ENCODE measurements at places on chromosomes 12 and 14.

DNA sequence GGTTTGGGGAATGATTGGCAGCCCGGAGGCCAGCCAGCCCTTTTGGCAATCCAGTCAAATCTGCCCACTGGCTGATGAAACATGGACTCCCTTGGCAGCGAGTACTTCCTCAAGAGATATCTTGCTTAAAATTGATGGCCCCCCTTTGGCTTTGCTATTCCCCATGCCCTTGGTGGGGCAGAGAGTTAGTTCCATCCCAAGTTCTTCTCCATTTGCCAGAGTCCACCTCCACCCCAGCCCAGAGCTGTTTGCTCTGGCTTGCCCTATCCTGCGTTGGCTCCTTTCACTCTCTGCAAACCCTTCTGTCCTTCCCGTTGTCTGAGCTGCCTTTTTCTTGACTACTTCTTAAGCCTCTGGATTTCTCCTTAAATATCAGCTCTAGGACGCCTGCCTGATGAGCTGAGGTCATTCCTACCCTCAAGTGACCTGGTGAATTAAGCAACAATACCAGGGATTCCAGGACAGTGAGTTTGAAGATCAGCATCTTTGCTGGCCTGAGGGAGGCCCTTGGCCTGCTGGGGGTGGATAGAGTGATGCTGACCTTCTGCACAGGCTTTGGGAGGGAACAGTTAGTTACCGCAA, 212.0 kb downstream of the CACNA1C start:
- no peak for DNase-seq

GRCh38 chr14:71675900-71676287, 256.3 kb upstream of the RGS6 start:
- DNase-seq = no peak

- DNase-seq = no peak
Observed at GRCh38 chr14:22502007-22502406, 87.0 kb downstream of the DAD1 start.

GRCh38 chr12:131547555-131547954, 163.3 kb upstream of the SFSWAP start:
- no peak for DNase-seq

GRCh38 chr12:49068879-49069506, 786 bp downstream of the RHEBL1 start:
- no peak for DNase-seq

- DNase-seq = no peak
Observed at GRCh38 chr14:97021571-97022168, 224.5 kb downstream of the VRK1 start.

DNA sequence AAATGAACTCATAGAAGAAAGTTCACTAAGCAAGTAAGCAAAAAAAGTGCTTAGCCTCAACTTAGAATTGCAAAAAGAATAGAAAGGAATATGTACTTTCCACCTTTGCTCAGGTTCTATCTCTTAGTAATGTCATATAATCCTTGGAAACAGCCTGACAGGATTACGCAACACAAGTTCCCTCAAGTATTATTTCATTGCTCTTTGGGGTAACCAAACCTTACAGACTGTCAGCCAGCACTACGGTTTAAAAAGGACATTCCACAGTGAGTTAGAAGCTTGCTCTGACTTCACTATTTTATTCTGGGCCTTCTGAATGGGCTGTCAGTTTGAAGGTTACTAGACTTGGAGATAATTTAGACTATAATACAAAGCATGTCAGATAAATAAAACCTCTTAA, 264.0 kb downstream of the ATXN7L3B start:
- DNase-seq = no peak

GRCh38 chr14:94345344-94346064, 22.4 kb upstream of the SERPINA6 start:
- DNase-seq = no peak

- DNase-seq = no peak
Observed at GRCh38 chr14:105629886-105630215, 103.5 kb downstream of the TMEM121 start.

DNA sequence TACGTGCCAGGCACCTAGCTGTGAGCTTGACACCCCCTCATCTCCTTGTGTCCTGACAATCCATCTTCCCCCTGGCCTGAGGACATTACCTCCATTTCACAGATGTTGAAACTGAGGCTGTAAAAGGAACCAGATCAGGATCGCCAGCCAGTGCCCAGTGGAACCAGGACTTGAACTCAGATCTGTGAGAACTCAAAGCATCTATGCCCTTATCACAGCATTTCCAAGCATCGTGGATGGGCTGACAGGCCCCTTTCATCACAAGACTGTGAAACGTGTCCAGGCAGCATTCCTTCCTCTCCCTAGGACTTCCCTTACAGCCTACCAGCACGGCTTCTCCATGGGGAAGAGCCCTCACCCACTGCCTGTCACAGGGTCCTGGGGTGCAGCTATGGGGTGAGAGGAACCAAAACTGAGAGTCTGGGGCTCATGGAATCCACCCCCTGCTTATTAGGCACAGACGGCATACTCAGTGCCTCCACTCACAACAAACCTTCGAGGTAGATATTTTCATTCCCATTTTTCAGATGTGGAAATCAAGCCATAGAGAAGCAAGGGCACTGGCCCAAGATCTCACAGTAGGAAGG, 26.9 kb downstream of the CMKLR1 start:
- DNase-seq = no peak

DNA sequence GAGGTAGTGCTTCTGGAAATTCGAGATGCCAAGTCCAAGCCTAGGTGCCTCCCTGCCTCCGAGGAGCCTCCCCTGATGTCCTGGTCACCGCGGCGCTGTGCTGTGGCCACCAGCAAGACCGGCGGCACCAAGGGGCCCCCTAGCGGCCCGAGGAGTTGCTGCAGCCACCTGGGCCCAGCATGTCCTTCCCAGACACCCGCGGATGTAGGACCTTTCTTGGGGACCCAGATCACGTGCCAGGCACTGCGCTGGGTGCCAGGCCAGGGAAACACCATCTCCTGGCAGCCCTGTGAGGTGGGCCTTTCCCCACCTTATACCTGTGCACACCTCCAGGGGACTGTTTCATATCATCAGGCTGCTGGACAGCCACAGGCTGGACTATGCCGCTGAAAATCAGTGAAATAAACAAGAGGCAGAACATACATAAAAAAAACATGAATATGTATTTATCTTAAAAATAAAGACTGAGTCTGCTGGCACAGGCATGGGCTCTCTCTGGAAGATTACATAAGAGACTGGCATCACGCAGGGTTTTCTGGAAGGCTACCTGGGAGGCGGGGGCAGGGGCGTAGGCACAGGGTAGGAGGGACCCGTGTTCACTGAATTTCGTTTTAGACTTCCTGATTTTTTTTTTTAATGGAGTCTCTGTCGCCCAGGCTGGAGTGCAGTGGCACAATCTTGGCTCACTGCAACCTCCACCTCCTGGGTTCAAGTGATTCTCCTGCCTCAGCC, 15.9 kb upstream of the HHIPL1 start:
- DNase-seq = peak; percentile 36

- DNase-seq = no peak
Observed at GRCh38 chr14:97543221-97543620, 746.0 kb downstream of the VRK1 start.

- DNase-seq = no peak
Observed at GRCh38 chr12:57852200-57852599, 5.7 kb upstream of the CTDSP2 start.

- DNase-seq = no peak
Observed at GRCh38 chr14:100155049-100155621, 4.3 kb downstream of the DEGS2 start.

GRCh38 chr12:39012870-39013269, 107.5 kb upstream of the CPNE8 start:
- no peak for DNase-seq

GRCh38 chr12:126107659-126108058, 1042.4 kb downstream of the AACS start:
- no peak for DNase-seq

DNA sequence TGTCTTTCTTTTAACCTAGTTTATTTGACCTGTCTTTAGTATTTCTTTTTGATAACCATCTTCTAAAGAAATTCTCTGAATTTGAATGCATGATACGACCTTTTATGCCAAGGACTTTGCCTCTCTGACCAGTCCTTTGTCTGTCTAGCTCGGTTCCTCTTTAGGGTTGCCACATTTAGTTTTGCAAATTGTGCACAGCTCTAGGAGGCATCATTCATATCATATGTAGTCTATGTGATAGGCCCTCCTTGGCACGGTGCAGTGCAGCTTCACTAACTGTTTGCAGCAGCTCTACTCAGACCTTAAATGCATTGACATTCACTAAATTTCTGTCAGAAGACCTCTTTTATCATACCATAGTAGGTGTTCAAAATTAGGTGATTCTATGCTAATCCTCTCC, 75.6 kb downstream of the USP15 start:
- no peak for DNase-seq

DNA sequence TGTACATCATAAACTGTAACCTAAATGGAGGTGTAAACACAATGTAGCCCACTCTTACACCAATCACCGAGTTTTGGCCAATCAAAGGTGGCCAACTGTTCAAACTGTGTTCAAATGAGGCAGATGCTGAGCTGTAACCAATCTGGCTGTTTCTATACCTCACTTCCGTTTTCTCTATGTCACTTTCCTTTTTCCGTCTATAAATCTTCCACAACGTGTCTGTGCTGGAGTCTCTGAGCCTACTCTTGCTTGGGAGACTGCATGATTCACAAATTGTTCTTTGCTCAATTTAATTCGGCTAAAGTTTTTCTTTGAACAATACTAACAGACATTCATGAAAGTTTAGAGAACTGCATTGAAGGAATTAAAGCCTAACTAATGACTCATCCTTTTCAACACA, 547.1 kb upstream of the USP15 start:
- no peak for DNase-seq

DNA sequence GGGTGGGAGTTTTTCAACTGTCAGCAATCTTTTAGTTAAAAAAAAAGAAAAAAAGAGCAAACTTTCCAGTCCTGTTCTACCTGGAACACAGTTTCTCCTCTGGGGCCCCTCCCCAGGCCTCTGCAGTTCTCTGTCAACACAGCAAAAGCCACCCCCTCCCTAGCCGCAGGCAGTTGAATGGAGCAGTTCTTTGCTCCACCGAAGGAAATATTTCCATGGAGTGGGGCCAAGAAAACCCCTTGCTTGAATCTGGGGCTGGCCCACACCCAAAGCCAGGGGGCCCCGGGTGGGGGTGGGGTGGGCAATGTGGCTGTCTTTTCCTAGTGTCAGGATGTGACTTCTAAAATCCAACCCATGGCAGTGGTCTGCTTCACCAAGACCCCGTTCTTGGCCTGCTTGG, 5.0 kb upstream of the MEG3 start:
- no peak for DNase-seq

DNA sequence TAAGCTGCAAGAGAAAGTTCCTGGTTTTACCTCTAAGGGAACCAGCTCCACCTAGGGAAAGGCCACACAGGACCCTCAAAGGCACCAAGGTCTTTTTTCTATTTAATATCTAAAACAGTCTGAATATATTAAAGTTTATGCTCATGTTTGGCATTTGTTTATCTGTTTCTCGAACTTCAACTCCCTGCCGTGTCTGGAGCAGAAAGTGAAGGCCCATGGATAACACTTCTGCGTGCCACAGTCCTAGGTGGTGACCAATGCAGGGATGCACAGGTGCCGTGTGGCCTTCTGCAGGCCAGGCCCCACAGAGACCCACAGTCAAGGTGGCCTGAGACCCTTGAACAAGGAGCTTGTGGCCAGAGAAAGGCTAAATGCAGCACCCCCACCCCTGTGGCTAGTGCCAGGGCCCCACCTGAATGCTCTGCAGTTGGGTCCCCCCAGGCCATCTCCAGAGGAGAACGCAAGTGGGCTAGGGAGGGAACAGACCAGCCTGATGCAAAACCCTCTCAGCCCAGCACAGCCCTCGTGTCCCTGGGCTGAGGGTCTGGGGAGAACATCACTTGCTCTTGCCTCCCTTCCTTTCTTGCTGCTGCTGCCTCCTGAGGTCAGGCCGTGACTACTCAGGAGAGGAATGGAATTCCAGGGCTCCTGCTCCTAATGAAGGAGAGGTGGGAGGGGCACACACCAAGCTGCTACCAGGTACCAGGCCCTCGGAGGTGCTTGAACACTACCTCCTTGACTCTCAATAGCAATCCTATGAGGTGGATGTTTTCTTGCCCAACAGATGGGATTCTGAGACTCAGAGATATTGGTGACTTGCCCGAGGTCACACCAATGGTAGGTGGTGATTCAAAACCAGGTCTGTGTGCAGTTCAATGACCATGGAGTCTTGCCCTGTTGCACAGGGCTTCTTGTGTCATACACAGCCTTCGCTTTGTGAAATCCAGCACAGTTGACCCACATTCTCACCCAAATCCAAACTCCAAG, 45.4 kb downstream of the PSMA6 start:
- DNase-seq = no peak

DNA sequence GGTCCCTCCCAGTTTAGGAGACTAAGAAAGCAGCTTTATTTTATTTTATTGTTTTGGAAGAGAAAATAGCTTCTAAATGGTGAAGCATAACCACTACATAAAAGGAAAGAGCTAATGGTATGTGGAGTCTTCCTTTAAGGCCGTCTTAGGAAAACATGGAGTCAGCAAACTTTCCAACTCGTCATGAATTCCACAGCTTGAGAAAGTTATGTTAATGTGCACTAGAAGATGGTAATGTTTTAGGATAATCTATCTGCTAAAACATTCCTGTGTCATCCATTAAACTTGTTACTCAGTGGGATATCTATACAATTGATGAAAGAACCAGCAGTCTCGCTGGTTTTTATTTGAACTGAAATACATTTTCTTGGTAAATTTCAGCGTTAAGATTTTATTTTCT, 448.4 kb upstream of the SEL1L start:
- DNase-seq = no peak

DNA sequence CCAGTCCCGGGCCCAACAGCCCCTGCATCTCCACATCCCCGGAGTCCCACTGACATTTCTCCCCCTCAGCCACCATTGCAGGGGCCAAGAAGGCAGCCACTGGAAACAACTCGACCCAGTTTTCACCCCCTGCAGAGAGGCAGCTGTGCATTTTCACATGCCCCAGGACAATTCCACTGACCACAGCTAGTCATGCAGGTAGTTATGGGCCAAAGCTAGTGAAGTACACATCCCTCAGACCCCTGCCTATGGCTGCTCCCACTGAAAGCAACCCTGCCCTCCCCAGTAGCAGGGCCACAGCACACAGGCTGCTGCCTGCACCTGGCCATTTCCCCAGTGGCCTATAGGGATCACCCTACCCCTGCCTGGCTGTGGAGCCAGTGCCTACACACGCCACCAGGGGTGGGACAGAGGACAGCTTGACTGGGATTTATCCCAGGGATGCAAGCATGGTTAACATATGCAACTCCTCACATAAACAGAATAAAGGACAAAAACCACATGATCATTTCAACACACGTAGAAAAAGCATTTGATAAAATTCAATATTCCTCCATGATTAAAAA, 154.0 kb downstream of the NDUFA12 start:
- DNase-seq = no peak

- DNase-seq = no peak
Observed at GRCh38 chr12:114841557-114842251, 157.7 kb upstream of the TBX3 start.

All from T-helper 2 cell (primary cell).